ENCODE measurements at places on chromosomes 2 and 18. TPM values are rescaled to one million over a fixed set of nuclear protein-coding genes. Genes with fewer than 3 reads are reported as not detected.

GRCh38 chr2:65015731-65016130, 26.5 kb downstream of the SLC1A4 start:
- ATAC-seq, result no peak

- no peak for ATAC-seq
Measured at GRCh38 chr2:11589316-11589940, 55.6 kb downstream of the GREB1 start.

DNA sequence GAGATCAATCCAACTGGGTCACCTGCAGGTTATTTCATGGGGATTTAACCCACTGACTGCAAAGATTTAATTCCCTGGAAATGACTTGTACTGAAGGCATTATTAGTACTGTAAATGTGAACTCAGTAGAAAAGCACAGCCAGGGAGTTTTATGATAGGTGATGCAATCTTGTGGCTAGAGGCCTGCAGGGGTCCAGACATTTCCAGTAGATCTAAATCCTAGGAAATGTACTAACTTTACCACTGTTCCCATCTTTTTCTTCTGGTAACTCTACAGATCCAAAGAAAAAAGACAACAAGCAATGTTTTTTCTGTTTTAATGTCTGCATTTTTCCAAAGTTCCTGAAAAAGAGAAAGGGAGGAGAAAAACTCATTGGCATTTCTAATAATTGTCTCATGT, 500.1 kb downstream of the ARHGAP15 start:
- no peak for ATAC-seq

MEP1B gene
- total RNA-seq, result 0.13 TPM
